ENCODE measurements at places on chromosomes 6 and 20. TPM values are rescaled to one million over a fixed set of nuclear protein-coding genes. Genes with fewer than 3 reads are reported as not detected.

Gene IRF4
- 0.07 TPM for total RNA-seq

Gene TREM2
- not detected for total RNA-seq

Gene SCRT2
- not detected for total RNA-seq

Gene FGD2
- not detected for total RNA-seq

Gene BPI
- total RNA-seq, result not detected

Gene BTNL2
- total RNA-seq, result not detected

Gene MRPS10
- 42.1 TPM for total RNA-seq

Gene TAF8
- total RNA-seq, result 12.2 TPM
